ENCODE measurements at places on chromosomes 16 and 17. TPM values are rescaled to one million over a fixed set of nuclear protein-coding genes. Genes with fewer than 3 reads are reported as not detected.

Gene NHLRC4
- total RNA-seq, result 1.1 TPM

Gene SERPINF2
- 7.6 TPM for total RNA-seq

Gene COG7
- 13.9 TPM for total RNA-seq

Gene ZSCAN10
- total RNA-seq, result not detected

Gene GLP2R
- total RNA-seq, result 14.5 TPM

Gene AGRP
- not detected for total RNA-seq

Gene CSH1
- not detected for total RNA-seq

Gene KRT26
- total RNA-seq, result not detected

Gene DPEP3
- not detected for total RNA-seq

Gene PMFBP1
- total RNA-seq, result 0.81 TPM

Gene KRTAP1-1
- not detected for total RNA-seq

DNA sequence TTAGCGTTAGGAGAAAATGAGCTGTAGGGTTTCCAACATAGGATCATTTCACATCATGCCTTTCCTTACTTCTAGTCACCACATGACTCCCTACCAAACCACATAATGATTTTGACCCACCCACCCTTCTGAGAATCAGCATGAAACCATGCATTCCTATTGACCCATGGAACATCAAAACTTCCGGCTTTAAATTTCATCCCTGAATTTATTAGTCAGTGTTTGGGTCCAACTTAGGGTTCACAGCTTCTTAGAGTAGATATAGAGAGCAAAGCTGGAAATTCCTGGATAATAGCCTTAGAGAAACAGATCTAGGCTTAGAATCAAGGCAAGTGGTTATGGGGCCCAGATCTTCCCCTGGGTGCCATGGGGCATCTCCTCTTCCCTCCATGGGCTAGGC lies 162.6 kb downstream of the TOX3 start:
- no peak for ATAC-seq

- ATAC-seq, result no peak
Measured at GRCh38 chr16:66414891-66415290, 12.2 kb upstream of the BEAN1 start.

DNA sequence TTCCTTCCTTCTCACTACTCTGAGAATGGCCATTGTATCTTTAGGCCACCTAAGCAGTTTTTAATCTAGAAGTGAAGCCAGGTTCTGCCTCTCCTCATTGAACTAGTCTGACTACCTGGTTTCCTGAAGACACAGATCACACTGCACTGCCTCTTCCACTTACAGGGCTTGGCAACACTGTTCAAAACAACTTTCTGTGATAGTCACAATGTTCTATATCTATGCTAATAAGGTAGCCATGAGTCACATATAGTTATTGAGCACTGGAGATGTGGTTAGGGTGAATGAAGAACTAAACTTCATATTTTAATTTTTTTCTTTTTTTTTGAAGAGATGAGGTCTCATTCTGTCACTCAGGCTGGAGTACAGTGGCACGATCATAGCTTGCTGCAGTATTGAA lies 26.9 kb downstream of the RND2 start:
- ATAC-seq, result no peak

- no peak for ATAC-seq
Measured at GRCh38 chr17:3630781-3631180, 5.3 kb downstream of the SHPK start.

GRCh38 chr16:4474192-4474961 lies at the start of gene NMRAL1:
Gene NMRAL1 (minus strand): TSS chr16:4474625. CDS start chr16:4474132, 493 bp downstream.
- ATAC-seq, result peak; percentile 78

- ATAC-seq, result no peak
Measured at GRCh38 chr16:52558448-52558847, 11.5 kb upstream of the TOX3 start.

GRCh38 chr16:79856581-79856980 lies 256.0 kb upstream of the MAF start:
- ATAC-seq, result no peak

DNA sequence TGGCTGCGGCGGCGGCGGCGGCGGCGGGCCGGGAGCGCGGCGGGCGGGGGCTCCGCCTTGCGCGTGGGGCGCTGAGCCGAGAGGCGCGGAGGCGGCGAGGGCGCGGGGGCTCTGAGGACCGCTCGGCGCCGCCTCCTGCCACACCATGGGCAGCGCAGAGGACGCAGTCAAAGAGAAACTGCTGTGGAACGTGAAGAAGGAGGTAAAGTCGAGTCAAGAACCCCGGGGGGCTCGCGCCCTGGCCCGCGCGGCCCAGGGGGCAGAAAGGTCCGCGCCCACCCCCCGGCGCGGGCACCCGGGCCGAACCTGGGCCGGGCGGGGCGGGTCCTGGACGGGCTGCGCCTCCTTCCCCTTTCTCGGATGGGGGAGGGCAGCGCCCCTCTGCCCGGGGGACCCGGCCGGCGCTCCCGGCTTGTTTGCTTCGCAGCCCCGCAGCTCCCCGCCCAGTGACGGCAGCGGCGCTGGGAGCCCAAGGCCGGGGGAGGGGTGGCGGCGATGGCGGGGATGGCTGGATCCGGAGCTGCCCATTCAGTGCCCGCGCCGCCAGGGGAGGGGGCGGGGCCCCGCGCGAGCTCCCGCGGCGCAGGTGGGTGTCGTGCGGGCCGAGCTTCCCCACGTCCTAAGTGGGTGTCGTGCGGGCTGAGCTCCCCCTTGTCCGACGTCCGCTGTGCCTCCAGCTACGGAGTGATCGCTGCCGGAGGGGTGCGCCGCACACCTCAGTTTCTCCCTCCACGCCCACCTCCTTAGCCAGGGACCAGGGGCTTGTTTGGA lies 428 bp downstream of the SGSM2 start:
- ATAC-seq, result peak; percentile 80

DNA sequence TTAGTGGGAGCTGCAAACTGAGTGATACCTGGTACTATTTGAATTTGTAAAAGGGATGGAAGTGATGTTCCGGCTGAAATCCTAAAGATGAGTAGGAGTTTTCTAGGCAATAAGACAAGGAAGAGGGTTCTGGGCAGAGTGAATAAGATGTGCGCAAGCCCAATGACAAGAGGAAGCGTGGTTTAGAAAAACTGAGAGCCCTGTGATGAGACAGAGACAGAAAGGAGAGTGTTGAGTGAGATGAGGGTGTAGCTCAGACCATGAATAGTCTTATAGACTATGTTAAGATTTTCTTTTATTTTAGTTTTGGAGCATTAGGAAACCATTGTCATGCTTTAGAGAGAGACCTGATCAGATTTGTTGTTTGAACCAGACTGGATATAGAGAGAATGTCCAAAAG lies 50.2 kb downstream of the COX10 start:
- no peak for ATAC-seq

DNA sequence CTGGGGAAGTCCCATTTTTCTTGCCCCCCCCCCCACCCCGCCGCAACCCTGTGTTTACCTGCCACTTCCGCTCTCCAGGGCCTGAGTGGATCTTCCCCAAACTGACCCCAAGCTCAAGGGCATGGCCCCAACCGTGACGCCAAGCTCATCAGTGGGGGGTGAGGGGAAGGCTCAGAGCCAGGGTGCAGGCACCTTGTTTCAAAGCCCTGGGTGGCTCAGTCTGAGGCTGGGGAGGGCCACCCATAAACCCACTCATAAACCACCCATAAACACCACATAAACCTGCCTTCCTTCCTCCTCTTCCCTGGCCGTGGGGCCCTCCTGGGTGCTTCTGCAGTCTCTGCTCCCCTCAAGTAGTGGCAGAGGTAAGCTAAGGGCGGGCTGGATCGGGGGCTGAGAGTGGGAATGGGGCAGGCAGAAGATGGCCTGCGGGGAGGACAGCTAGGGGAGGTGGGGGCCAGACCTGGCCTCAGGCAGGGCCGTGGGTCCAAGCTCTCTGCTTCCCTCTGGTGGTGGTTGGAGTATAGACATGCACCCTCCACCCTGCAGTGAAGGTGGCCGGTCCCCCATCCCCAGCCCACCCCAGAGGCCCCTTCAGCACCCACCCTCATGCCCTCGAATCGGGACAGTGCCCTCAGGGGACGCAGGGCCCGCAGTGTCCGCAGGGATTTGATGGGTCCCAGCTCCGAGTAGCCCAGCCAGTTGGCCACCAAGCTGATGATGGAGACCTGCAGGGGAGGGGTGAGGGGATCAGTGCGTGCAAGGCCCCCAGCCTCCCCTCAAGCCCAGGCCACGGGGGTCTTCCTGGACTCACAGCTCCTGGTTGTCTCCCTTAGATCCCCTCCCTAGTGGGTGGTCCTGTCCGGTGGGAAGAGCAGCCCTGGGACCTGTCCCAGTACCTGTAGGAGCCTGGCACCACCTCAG lies 14.6 kb upstream of the CD79B start:
- peak; percentile 55 for ATAC-seq

- ATAC-seq, result no peak
Measured at GRCh38 chr17:56868716-56869115, 34.8 kb downstream of the DGKE start.

DNA sequence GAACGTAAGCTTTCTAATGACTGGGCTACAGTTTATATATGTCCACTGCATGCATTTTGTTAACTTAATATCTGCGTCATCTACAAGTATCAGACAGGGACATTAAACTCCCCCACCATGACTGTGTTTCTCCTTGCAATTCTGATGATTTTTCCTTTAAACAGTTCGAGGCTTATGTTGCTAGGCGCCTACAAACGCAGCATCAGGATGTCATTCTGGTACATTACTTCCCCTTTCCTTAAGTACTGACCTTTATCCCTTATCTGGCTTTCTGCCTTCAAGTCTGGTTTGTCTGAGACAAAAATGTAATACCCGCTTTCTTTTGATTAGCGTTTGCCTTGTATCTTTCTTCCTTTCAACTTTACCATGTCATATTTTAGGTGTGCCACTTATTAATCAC lies 362.4 kb downstream of the SLC39A11 start:
- no peak for ATAC-seq

- no peak for ATAC-seq
Measured at GRCh38 chr17:42193216-42193968, 902 bp downstream of the GHDC start.

GRCh38 chr16:77784441-77785372 lies 3.7 kb upstream of the VAT1L start:
- no peak for ATAC-seq
